ENCODE measurements at places on chromosomes 16 and 17.
A peak's percentile ranks its signal among the peaks of the same experiment; 100 is the strongest.

DNA sequence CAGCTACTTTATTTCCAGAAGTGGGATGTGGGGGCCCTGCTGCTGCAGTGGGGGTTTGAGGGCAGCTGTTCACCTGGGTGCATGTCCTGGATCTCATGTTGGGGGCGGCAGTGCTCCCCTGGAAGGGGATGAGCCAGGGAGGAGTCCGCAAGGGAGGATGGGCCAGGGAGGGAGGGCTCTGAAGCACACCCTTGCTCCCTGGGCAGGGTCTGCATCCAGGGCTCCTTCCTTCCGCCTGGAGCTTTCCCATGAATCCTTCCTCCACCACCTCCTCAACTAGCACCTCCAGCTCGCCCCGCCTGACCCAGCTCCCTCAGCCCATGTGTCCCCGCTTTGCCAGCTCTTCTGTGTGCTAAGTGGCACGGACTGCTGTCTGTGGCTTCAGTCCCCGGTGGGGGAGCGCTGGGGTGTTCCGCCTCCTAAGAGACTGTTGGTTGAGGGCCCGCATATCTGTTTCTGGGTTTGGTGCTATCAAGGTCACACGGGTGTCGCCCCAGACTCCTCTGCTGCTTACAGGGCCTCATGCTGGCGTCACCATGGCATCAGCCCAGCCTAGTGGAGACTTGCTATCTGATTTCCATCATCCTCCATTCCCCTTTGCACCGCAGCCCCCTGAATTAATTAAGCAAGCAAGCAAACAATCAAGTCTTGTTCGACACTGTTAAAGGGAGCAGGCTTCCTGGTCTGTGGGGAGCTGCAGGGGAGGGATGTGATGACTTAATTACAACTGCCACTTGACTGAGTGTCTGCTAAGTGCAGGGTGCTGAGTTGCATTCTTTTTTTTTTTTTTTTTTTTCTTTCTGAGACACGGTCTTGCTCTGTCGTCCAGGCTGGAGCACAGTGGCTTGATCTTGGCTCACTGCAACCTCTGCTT, 71.8 kb downstream of the PRKCA start:
- peak; percentile 10 for DNase-seq

- no peak for DNase-seq
These were observed 31.6 kb downstream of the IQCK start for GRCh38 chr16:19749571-19750080.

- DNase-seq: no peak
These were observed 145.6 kb downstream of the TMEM132E start for GRCh38 chr17:34725008-34725407.

DNA sequence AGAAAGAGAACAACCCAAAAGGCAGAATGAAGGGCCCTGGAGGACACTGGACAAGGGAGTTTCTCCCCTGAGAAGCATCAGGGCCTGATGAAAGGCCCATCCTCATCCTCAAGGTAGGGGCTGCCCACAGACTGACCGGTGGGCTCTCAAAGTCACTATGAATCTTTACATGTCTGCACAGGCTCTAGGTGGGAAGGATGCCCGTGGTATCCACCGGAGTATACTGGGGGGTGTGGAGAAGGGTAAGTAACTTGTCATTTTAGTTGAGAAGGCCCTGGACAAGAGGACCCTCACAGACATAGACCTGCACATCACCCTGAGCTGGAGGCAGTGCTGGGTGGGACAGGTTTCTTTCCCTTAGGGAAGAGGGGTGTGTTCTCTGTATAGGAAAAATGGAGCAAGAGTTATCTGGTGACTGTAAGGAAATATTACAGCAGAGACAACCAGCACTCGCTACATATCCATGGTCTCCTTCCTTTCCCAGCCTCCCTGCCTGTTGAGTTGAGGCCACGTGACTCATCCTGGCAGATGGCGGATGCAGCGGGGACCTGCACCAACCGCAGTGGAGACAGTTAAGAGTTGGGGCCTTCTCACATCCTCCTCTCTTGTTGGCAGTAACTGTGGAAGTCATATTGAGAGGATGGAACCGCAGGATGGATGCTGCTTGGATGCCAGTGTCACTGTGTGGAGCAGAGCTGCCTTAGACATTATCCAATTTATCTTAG, 45.6 kb upstream of the KCNJ12 start:
- DNase-seq: no peak

GRCh38 chr17:50051082-50051576, 4.8 kb upstream of the ITGA3 start:
- peak; percentile 39 for DNase-seq

GRCh38 chr17:68437979-68438822, 19.1 kb downstream of the WIPI1 start:
- DNase-seq: no peak

DNA sequence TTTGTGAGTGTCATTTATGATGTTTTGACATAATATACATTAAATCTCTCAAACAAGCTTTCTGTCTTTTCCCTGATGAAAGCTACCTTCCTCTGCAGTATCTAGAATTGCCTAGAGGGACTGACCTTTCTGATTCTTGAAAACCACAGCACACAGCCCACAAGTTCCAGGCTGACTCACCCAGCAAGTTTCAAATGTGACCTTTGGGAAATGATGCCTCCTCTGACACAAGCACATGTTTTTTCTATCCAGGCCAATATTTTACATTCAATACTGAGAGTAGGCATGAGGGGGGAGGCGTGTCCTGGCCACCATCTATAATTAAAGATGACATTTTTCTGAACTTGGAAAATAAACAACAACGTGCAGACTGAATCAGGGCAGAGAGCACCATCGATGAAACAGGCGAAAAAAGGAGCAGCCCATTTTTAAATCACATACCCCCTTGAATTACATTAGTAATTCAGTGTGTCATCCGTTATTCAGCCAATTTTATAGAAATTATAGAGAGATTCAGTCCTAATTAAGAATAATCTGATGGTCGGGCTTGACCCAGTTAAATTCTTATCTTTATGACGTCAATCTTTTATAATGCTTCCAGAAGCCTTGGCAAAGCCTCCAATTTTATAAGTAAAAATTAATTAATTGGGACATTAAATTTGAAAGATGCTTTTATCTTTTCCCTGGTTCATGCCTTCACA, 292.6 kb upstream of the CDH11 start:
- DNase-seq: no peak

DNA sequence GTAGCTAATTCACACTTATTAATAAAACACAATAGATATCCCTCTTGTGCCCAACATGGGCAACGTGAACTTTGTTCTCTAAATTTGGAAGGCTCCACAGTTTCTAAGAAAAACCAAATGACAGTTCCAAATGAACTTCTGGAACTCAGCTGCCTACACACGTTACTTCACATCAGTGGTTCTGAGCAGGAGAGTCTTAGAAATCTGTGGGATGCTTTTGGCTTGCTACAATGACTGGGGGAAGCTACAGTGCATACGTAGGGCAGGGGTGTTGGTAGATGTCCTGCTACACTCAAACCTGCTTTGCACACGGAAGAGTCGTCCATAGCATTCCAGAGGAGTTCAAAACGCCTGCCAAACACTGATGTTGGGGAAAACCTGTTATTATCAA, 8.0 kb downstream of the TXNDC11 start:
- no peak for DNase-seq

DNA sequence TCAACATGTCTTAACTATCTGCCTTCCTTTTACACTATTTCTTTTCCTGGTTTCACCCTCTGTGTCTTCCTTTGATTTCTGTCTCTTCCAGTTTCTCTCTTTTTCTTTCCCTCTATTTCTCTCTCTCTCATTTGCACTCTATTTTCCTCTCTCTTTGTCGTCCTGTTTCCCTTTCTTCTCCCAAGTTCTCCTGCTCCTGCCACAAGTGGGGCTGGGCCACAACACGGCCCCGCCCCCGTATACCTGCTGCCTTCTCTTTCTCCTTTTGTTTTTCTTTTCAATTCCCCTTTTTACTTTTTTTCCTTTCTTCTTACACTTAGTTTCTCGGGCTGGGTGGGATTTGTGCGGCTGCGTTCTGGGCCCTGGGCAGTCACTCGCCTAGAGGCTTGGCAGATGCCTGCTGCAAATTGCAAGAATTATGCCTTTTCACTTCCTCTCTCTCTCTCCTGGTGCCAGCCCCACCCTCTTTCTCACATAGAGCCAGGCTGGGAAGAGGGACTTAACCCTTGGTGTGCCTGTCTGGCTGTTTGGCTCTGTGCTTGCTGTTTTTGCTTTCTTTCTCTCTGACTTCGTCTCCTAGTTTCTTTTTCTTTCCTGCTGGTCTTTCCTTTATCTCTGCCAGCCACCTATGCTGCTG, 2139.4 kb downstream of the TP53TG3F start:
- no peak for DNase-seq

DNA sequence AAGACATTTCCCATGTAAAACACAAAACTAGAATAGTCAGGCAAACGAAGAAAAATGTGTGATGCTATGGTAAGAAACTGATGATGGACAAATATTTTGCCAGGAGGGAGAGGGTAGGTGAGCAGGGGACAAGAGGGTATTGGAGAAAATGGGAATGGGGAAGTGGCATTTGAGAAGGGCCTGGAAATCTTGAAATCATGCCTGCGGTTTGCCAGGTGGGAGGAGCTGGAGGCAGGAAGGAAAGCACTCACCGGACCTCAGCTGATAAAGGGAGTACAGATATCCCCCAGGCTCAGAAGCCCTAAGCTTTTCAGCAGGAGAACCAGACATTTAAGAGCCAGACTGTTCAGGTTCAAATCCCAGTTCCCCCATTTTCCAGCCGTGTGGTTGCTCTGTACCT, 103.6 kb downstream of the GSG1L start:
- no peak for DNase-seq

DNA sequence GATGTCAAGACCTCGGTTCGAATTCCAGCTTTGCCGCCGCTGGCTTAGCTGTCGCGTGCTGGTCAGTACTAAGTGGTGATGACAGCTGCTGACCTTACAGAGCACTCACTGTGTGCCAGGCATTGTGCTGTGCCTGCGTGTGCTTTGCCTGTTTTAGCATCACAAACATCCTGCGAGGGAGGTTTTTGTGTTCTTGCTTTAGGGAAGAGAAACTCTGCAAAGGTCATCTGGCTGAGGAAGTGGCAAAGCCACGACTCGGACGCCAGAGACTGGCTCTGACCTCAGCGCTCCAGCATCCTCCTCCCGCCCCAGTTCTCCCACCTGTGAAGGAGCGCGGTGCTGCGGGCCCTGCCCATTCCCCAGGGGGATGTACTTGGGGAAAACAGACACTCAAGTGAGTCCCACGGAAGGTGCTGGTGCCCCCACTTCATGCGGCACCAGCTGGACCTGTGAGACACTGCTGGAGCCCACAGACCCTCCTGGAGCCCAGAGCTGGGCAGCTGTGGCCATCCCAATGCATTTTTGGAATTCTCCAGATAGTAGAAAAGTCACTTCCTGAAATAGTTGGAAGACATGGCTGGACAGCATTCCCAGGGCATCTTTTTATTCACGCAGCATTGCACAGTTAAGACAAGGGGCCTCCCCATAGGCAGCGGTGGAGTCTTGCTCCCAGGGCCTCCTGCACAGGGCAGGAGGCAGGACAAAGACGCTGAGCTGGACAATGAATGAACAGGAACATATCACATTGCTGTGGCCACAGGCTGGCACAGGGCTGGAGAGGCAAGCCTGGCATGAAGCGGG, 20.0 kb upstream of the HERPUD1 start:
- DNase-seq: no peak

DNA sequence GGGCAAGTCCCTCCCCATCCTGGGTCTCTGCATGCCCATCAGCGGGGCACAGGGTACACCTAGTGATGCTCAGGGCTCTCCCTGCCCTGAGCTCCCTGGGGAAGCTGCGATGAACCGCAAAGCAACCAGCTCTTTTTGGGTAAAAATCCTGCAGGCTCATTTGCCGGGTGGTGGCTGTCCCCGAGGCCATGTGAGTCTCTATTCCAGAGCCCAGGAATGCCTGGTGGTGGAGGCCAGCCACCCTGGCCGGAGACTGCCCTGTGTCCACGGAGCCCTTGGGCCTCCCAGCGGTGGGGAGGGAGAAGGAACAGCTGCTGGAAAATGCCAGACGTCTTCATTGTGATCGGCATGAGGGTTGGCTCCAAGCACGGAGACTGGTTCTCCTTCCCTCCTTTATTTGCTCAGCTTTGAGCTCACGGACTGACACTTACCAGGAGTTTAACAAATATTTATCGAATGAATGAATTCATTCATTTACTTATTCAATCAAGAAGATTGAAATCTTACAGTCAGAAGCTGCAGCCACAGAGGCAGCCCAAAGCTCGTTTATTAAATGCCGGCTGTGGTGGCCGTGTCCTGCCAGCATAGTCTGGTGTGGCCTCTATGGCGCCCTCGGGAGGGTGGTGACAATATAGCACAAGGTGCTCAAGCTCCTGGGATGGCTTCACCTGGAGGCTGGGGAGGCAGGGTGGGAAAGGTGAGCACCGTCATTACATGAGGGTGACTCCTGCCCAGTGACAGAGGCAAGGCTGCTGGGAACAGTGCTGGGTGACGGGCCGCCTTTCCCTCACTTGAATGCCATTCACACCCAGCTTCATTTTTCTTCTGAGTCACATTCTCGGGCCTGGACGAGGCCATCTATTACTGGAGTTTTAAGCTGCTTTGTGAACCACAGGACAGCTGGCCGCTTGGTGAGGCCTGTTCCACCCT, 31.1 kb upstream of the JPH3 start:
- no peak for DNase-seq

DNA sequence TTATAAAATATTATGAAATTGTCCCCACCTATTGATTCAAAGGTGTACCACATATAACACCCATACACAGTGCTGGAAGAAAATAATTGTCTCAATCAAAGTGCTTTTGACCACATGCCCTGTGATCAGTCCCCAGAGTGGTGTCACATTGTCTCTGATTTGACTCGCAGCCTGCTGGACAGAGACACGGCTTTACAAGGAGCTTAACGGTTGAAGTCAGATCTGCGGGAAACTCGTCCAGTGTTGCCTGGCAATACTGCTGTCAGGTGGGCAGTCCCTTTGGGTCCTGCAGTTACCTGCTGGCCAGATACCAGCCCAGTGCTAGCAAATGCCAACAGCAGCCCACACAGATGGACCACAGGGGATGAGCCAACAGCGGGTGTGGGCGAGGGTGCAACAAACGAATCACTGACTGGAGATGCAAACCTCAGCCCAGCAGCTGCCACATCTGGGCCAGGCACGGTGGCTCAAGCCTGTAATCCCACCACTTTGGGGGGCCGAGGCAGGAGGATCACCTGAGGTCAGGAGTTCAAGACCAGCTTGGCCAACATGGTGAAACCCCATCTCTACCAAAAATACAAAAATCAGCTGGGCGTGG, 26.2 kb upstream of the SSTR2 start:
- no peak for DNase-seq

- no peak for DNase-seq
These were observed 17.5 kb downstream of the ABR start for GRCh38 chr17:1162116-1162855.

All from T-helper 2 cell (primary cell).